PC-3 (cell line): ENCODE measurements at places on chromosomes 3 and 15. TPM values are rescaled to one million over a fixed set of nuclear protein-coding genes. Genes with fewer than 3 reads are reported as not detected.

DNA sequence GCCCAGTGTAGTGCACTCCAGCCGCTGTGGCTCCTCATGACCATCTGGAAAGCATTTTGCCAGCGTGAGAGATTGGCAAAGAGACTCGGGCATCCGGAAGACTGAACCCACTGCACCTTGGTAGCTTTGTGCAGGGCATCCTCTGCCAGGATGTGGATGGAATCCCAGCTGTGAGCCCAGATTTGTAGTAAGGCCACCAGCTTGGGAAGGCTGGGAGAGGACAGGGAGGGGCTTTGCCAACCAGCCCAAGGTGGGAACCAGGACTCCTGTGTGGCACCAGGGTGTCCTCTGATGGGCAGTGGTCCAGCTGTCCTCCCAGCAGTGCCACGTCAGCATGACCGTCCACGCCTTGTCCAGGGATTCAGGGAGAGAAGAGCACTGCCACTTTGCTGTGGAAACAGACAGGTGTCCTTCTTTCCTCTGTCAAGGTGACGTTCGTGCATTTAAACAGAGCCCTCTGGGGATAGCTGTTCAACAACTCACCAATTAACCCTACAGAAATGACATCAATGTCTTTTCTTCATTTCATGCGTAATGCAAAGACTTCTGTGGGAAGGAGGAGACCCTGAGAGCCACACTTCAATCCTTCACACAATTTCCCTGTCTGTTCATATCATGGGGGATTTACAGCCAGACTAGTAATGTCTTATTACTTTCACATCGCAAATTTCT, 19.1 kb downstream of the KLF15 start:
- no peak overlapping the region for H3K27ac ChIP-seq
- H3K27me3 ChIP-seq = peaks cover 16% of the 10 kb centered on the region
- H3K36me3 ChIP-seq = no peaks in the 10 kb centered on the region
- H3K4me1 ChIP-seq = no peaks in the 10 kb centered on the region

DNA sequence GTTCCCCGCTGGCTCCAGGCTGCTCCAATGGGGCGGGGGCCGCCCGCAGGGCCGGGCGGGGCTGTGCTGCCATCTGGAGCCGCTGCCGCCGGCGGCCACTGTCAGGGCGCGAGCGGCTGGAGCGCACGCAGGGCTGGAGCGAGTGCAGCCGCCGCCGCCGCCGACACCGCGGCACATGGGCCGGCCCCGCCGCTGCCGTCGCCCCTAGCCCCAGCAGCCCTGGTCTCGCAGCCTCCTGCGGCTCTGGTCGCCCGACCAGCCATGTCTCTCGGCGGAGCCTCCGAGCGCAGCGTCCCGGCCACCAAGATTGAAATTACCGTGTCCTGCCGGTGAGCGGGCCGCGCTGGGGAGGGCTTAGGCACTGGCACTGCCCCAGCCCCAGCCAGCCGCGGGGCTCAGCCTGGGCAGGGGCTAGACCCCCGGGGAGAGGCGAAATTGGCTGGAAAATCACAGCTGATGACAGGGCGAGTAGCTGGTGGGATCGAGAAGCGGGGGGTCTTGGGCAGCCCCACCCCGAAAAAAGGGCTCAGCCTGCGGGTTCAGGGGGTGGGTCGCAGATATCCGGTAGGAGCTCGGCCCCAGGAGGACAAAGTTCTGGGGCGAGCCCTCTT, at the start of gene CPNE9:
CPNE9 (plus strand) TSS at position 98 of the 611 bp plus-strand sequence; CDS start at position 262, 164 bp downstream.
- peak within 1 kb of the TSS; percentile 61 for H3K4me3 ChIP-seq
- H3K36me3 ChIP-seq = no peaks in the 10 kb centered on the region
- no peak for DNase-seq

DNA sequence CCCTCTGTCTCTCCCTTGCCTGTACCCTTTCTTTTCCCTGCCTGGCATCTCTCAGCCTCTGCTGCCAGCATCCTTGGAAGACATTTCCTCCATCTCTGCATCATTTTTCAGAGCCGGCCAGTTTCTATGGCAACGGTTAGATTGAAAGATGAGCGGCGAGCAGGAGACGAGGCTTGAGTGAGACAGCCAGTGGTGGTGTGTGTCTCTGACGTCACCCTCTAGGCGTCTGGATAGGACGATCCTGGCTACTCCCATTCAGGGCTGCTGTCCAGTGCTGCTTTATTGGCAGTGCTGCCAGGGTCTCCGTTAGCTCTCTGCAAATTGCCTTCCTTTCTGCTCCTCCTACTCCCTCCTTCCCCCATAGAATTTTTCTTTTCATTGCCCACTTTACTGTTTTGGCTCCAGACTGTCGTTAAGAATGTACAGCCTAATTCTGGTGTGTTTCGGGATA, 57.9 kb downstream of the TRAK1 start:
- DNase-seq = peak; percentile 37
- H3K4me3 ChIP-seq = no peak overlapping the region
- no peaks in the 10 kb centered on the region for H3K27me3 ChIP-seq
- no peaks in the 10 kb centered on the region for H3K36me3 ChIP-seq
- H3K4me1 ChIP-seq = peaks cover 41% of the 10 kb centered on the region

DNA sequence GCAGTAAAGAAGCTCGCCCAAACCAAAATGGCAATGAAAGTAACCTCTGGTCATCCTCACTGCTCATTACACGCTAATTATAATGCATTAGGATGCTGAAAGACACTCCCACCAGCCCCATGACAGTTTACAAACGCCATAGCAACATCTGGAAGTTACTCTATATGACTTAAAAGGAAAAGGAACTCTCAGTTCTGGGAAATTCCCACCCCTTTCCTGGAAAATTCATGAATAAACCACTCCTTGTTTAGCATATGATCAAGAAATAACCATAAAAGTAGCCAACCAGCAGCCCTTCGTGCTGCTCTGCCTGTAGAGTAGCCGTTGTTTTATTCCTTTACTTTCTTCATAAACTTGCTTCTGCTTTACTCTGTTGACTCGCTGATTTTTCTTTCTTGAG, 164.6 kb downstream of the SMAD6 start:
- H3K27me3 ChIP-seq = no peaks in the 10 kb centered on the region
- H3K27ac ChIP-seq = no peak overlapping the region
- H3K4me3 ChIP-seq = no peak overlapping the region
- peaks cover 18% of the 10 kb centered on the region for H3K4me1 ChIP-seq
- no peaks in the 10 kb centered on the region for H3K36me3 ChIP-seq

DNA sequence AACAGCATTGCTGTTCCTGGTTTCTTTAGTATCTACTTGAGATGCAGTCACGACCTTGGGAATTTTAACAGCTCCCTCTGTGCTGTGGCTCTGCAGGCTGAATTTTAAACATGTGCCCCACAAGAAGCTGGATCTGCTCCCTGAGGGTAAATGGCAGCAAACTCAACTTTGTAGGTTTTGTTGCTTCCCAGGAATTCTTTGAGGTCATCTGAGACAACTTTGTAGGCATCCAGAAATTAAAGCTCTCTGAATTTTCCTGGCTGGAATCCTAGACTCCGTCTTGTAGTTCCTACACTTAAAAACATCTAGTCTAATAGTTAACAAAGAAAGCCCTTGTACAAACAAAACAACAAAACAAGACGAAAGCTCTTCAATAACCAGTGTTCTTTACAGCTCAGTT, 366.3 kb downstream of the FEZF2 start:
- no peak for DNase-seq
- no peaks in the 10 kb centered on the region for H3K36me3 ChIP-seq
- no peak overlapping the region for H3K27ac ChIP-seq
- H3K4me3 ChIP-seq = no peak overlapping the region
- no peaks in the 10 kb centered on the region for H3K4me1 ChIP-seq

GRCh38 chr15:68199340-68199739, 5.8 kb downstream of the CALML4 start:
- H3K4me3 ChIP-seq = no peak overlapping the region
- H3K27me3 ChIP-seq = no peaks in the 10 kb centered on the region
- no peaks in the 10 kb centered on the region for H3K4me1 ChIP-seq
- no peak overlapping the region for H3K27ac ChIP-seq
- H3K36me3 ChIP-seq = no peaks in the 10 kb centered on the region

GRCh38 chr15:54660356-54660755, 536.4 kb downstream of the RSL24D1 start:
- no peaks in the 10 kb centered on the region for H3K27me3 ChIP-seq
- no peak overlapping the region for H3K27ac ChIP-seq
- no peaks in the 10 kb centered on the region for H3K4me1 ChIP-seq
- DNase-seq = no peak
- no peaks in the 10 kb centered on the region for H3K36me3 ChIP-seq

- peaks cover 56% of the 10 kb centered on the region for H3K4me1 ChIP-seq
- H3K36me3 ChIP-seq = no peaks in the 10 kb centered on the region
- peak overlapping the region; percentile 73 for H3K27ac ChIP-seq
These were observed 1.6 kb downstream of the THRB start for GRCh38 chr3:24492971-24493551.

GRCh38 chr15:44738340-44738984, 2.1 kb downstream of the TRIM69 start:
- no peaks in the 10 kb centered on the region for H3K27me3 ChIP-seq
- H3K4me3 ChIP-seq = no peak overlapping the region
- DNase-seq = peak; percentile 87
- H3K4me1 ChIP-seq = no peaks in the 10 kb centered on the region
- no peak overlapping the region for H3K27ac ChIP-seq
- no peaks in the 10 kb centered on the region for H3K36me3 ChIP-seq

DNA sequence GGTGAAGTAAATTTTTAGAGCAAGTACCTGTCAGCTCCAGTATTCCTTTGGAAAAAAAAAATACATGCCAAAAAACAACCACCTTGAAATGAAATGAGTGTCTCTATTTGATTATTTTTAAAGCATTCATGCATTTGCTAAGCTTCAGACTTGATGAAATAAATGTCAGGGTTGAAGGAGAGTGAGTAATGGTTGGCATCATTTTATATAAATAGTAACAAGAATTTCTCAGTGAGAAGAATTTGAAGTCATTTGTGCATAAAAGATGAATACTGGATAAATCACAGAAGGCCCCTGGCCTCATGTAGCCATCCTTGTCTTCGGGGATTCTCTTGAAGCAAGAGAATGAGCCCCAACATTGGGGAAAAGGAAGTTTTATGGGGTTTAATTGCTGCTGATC, 318.4 kb downstream of the LPP start:
- no peak overlapping the region for H3K4me3 ChIP-seq
- DNase-seq = peak; percentile 3
- peaks cover 3% of the 10 kb centered on the region; the same call in 1 of the 2 replicates for H3K4me1 ChIP-seq

DNA sequence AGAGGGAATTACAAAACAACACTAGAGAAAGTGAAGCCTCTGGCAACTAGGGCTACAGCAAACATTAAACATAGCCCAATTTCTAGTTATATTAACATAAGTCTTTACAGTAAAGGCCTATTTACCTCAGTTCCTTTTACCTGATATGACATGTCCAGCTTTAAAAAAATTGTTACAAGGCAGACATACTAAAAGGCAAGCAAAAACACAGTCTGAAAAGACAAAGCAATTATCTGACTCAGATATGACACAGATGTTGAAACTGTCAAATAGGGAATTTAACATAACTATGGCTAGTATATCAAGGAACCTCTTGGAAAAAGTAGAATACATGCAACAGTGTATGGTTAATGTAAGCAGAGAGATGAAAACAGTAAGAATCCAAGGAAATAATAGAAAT, 238.6 kb downstream of the RAP2B start:
- no peak for DNase-seq
- no peaks in the 10 kb centered on the region for H3K36me3 ChIP-seq
- H3K27me3 ChIP-seq = no peaks in the 10 kb centered on the region
- H3K27ac ChIP-seq = no peak overlapping the region
- no peak overlapping the region for H3K4me3 ChIP-seq

DNA sequence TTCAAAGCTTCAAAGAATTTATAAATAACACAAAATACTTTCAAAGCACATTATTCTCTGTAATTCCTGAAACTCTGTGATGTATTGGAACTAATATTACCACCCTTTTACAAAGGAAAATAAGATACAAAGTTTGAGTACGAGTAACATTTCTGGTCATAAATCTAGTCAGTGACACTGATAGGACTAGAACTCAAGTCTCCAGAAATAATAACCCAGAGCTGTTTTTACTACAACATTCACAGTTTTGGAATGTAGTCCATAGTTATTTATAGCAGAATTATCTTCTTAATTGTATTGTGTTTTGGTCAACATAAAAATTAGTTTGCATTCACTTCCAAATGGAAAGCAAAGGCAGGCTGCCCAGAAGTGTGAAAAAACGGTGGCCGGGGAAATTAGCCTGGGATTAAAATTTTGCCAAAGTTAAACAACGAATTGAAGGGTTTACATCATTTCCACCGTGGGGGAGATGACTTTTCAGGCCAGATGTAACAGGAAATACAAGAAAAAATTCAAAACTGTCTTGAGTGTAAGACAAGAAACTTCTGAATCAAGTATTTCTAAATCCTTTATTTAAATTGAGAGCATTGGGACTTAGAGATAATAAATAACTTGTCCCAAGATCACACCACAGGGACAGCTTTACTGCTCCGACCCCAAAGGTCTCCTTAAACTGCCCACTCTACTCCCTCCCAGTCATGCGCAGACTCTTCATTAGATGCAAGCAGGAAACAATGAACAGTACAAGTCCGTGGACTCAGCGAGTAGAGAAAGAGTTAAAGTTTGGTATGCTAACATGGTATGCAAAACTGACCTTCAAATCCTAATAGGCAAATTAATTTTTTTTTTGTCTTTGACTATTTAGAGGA, 74.3 kb upstream of the VGLL4 start:
- peak overlapping the region; percentile 75 for H3K4me3 ChIP-seq
- peak overlapping the region; percentile 22; the same call in 1 of the 2 replicates for H3K27ac ChIP-seq
- DNase-seq = peak; percentile 22
- H3K36me3 ChIP-seq = no peaks in the 10 kb centered on the region

DNA sequence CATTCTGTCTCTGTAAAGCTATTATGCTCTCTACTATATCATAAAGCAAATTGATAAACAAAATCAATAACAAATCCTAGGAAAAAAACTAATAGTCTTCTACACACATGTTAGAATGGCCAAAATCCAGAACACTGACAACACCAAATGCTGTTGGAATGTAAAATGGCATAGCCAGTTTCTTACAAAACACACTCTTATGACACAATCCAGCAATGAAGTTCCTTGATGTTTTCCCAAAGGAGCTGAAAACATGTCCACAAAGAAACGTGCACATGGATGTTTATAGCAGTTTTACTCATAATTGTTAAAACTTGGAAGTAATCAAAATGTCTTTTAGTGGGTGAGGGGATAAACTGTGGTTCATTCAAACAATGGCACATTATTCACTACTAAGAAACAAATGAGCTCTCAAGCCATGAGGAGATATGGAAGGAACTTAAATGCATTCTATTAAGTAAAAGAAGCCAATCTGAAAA, 32.7 kb downstream of the CADM2 start:
- H3K27ac ChIP-seq = no peak overlapping the region
- no peak for DNase-seq
- no peak overlapping the region for H3K4me3 ChIP-seq
- H3K27me3 ChIP-seq = no peaks in the 10 kb centered on the region

Gene ZNF660
- not detected in 2 replicates for total RNA-seq

Gene SPATA12
- 0.12 and 0.47 TPM in 2 replicates for total RNA-seq

Gene GOLGA6L24
- total RNA-seq = not detected in 2 replicates

Gene NR1I2
- total RNA-seq = 0.04 TPM in 1 of 2 replicates, not detected in the other

Gene REC114
- total RNA-seq = not detected in 2 replicates
